Fibroblast of the aortic adventitia (primary cell): ENCODE measurements at places on chromosomes 12 and 14.

GRCh38 chr14:105844810-105845724 is 318.7 kb downstream of the TMEM121 start:
- DNase-seq = no peak

- DNase-seq = peak; percentile 71
Measured at GRCh38 chr12:22083167-22083566, 37.1 kb downstream of the CMAS start.

- peak; percentile 20 for DNase-seq
Measured at GRCh38 chr14:55373784-55374705, 37.6 kb downstream of the ATG14 start.

- DNase-seq = no peak
Measured at GRCh38 chr14:67360470-67361206, 510 bp downstream of the EIF2S1 start.

- DNase-seq = peak; percentile 36
Measured at GRCh38 chr14:105315211-105315721, 718 bp downstream of the PACS2 start.

GRCh38 chr12:47145188-47145587 is 65.4 kb upstream of the AMIGO2 start:
- no peak for DNase-seq

GRCh38 chr12:113161415-113162016 is 12.0 kb downstream of the CFAP73 start:
- no peak for DNase-seq

GRCh38 chr14:102362084-102362483 is 606 bp downstream of the CINP start:
- peak; percentile 32 for DNase-seq

DNA sequence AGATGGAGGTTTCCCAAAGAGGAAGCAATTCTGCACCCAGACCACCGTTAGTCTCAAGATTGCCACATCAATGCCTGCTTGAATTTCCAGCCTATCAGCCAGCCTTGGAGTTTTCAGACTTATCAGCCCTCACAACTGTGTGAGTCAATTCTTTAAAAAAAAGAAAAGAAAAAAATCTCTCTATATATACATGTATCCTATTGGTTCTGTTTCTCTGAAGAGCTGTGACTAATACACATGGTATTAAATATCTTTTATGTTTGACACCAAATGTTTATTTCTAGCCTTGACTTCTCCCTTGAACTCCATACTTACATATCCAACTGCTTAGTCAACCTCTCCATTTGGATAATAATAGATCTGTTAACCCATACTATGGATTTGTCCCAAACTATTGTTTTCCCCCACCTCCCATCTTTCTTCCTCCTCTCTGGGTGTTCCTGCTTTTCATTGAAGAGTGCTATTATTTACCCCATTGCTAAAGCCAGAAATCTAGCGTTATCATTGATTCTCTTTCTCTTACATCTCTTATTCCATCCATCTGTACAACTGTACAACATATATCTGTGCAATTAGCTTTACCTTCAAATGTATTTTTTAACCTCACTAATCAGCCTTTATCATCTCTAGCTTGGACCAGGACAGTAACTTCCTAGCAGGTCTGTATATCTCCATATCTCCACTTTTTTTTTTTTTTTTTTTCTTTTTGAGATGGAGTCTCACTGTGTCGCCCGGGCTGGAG is 22.7 kb upstream of the EID3 start:
- DNase-seq = peak; percentile 97

DNA sequence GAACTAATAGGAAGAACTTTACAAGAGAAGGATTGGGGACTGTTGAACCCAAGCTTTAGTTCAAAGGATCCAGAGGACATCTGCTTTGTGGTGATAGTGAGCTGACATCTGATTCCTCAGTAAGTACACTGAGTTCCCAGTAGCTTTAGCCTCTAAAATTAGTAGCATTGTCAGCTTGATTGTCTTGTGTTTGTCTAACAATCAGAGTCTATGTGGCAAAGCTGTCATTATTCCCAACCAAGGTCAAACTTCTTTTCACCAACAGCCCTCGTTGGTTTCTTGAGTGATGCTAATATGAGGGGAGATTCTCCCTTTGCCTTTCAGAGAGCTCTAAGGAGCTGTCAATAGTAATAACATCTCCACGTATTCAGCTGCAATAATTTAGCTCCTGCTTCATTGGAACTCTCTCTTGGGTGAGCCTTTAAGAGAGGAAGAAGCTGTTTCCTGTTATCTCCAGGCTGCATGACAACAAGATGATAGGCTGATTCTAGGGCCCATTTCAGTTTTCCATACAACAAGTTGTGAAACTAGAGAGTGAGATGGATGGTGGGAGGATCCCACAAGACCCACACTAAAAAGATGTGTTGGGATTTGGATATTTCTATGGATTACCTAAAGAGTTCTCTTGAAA is 46.7 kb downstream of the TGFB3 start:
- DNase-seq = no peak

DNA sequence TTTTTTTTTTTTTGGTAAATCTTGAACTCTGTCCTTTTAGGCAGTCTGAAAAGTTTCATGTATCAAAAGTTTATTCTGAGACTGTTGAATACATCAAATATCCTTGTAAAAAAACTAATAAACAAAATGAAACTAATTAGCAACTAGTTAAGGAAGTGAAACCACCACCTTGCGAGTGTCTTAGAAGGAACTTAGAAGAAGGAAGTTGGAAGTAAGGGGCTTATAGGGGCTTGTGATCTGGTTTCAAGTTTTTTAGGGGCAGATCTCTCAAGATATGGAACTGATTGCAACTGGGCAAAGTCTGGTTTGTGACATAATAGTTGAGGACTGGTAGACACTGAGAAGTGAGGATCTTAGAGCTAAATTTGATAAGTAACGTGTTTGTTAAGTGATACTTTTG is 748.8 kb downstream of the C12orf50 start:
- DNase-seq = no peak

- no peak for DNase-seq
Measured at GRCh38 chr12:2984249-2984648, 25.1 kb downstream of the TEAD4 start.

DNA sequence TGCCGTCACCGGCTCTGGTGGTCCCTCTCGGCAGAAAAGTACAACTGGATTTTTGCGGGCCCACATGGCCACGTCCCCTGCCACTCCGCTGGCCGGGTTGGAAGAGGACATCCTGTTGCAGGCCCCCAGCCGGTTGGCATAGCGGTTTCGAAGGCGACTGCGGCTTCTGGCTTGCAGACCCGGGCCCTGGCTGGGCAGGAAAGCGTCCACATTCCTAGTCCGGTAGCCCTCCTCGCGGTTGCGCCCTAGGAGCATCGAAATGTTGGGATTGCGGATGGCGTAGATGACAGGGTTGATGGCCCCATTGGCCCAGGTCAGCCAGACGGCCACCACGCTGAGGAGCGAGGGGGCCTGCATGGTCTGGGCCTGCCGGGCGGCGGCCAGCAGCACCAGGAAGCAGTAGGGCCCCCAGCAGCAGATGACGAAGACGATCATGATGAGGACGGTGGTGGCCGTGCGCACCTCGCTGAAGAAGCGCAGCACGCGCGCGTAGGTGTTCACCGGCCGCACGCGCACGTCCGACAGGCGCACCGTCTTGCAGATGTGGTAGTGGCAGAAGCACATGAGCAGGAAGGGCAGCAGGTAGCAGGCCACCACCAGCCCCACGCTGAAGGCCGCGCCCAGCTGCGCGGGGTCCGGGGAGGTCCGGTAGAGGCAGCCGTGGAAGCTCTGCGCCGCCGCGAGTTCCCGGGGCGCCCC is 1.2 kb downstream of the GPR135 start:
- DNase-seq = no peak
